ENCODE measurements at places on chromosomes 4 and X.

DNA sequence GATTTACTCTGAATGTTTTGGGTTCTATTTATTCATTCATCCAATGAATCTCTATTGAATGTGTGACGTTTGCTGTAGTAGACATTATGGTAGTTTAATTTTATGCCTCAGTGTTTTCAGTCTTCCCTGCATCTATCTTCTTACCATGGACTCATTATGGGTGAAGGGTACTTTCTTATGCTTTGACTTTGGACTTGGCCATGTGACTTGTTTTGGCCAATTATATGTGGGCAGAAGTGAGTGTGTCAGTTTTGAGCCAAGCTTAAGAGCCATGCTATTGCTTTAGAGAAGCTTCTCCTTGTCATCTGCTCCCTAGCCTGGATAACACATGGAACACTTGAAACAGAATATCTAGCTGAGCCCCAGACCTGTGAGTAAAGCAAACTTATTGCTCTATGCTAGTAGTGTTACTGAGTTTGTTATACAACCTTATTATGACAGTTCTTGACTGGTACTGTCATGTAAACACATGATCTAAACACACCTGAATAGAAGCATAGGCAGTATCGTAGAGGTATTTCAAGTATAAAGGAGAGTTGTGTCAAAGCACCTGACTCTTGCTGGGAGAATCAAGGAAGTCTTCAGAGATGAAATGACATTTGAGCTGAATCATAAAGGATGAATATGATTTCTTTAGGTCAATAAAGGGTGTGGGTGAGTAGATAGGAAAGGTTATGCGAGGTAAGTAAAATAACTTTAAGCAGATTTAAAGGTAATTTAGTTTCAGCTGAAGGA, 128.4 kb downstream of the NAA11 start:
- peak; percentile 86 for DNase-seq

DNA sequence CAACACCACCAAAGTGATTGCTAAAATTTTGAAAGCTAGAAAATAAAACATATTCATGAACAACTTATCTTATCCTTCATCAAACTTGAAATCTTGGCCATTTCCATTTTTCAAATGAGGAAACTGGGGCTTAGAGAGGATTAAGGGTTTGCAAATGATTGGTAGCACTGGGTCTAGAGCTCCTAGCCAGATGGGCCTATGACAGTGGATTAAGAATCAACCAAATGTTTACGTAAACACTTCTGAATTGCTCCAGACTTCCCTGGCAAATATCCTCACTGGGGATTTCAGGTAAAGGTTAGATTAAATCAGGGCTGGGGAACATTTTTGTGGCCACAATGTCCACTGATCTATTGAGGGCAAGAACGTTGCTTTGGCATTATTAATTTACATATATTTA, 241.2 kb downstream of the ANK2 start:
- DNase-seq, result no peak

DNA sequence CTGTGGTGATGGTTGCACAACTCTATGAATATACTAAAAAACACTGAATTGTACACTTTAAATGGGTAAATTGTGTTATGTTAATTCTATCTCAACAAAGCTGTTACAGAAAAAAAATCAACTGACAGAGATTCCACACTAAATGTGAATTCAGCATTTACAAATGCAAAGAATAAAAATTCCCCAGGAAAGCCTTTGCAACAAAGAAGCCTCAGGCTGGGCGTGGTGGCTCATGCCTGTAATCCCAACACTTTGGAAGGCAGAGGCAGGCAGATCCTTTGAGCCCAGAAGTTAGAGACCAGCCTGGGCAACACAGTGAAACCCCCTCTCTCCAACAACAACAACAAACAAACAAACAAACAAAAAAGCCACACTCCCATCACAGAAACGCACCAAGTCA, 8.9 kb downstream of the BCLAF3 start:
- no peak for DNase-seq

- DNase-seq, result no peak
These were observed 60.6 kb upstream of the LIMCH1 start for GRCh38 chr4:41477181-41477905.

DNA sequence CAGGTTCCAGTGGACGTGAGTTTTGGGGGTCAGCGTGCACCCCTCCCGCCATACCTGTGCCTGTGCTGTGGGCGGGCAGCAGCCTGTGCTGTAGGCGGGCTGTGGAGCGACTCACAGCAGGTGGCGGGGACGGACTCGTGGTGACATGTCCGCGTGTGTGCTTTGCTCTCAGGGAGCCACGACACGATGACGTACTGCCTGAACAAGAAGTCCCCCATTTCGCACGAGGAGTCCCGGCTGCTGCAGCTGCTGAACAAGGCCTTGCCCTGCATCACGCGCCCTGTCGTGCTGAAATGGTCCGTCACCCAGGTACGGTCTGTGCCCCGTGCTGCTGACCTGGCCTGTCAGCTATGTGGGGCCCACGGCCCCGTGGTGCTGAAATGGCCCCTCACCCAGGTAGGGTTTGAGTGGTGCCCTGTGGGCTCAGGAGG, 7.4 kb downstream of the PLCXD1 start:
- DNase-seq, result no peak

DNA sequence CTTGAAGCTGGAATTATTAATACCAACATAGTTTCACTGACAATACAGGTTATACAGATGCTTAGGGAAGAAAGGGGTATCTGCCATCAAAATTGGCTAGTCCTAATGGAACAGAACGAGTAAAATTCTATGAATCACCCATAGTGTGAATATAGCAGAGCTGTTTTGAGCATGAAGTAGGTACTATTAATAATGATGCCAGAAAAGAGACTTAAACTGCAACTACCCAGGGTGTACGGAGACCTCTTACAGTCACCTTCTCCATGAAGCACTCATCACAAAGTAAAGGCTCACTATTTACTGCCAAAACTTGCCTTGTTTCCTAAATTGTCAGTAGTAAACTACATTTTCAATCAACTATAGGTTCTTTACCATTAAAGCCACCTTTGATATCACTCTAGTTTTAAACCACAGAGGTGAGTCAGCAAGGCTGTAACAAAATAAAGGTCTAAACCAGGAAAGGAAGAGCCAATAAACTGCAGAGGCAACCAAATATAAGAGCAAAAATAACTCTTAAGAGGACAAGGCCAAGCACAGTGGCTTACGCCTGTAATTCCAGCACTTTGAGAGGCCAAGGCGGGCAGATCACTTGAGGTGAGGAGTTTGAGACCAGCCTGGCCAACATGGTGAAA, 114.4 kb downstream of the FRYL start:
- no peak for DNase-seq

DNA sequence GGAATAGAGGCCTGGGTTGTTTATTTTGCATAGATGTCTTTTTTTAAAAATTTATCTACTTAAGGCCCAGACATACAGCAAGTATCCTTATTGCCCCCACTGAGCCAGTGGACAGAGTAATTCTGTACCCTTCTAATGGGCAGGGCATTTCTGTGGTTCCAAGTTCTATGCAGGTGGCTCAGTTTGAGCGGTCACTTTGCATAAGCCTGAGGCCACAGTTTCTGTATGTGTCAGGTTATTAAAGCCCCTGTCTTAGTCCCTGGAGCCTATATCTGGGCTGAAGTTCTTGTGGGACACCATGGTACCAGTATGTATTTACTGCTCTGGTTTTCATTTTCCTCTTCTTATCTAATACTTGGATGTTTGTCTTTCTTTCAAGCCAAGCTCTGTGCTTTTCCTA, 168.8 kb downstream of the MID1IP1 start:
- DNase-seq, result no peak

DNA sequence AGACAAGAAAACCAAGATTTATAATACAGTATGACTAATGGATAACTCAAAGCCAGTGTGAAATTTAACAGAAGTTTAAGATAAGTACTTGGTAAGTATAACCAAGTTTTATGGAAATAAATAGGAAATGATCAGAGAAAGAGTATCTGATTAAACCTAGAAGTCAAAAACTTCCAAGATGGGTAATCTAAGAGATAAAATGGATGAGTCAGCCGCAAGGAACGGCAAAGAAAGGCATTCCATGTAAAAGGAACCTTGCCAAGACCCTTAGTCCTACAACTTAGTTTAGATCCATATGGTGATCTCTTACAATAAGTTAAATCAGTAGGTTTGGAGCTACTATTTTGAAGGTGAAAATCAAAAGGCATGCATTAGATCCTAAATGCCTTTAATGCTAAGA, 34.8 kb downstream of the LIN54 start:
- DNase-seq, result no peak

- no peak for DNase-seq
These were observed 68.2 kb upstream of the MAML3 start for GRCh38 chr4:140222171-140222570.

Measured in DMS 273 treated with DMSO at 0.1 percent for 48 hours (cell line).